Hippocampal formation (tissue), 2 donors: ENCODE measurements at places on chromosomes 1 and 21.

DNA sequence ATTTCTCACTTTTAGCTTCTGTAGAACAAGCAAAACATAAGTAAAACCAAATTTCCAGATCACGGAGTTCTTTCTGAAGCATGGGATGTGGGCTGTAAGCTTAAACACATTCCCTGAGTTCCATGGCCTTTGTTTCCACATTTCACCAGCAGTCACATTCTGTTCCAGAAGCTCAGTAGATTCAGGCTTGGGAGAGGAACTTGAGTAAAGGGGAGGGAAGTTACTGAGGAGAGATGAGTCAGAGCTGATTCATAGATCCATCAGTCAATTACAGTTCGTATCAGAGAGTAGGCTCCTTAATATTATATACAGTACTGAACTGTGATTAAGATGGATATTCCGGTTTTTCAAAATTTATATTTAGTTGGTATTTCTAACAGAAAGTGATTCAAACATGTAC lies 614.3 kb downstream of the NCAM2 start:
- DNase-seq: no peak

GRCh38 chr21:15279482-15279881 lies 214.7 kb upstream of the NRIP1 start:
- DNase-seq: no peak

DNA sequence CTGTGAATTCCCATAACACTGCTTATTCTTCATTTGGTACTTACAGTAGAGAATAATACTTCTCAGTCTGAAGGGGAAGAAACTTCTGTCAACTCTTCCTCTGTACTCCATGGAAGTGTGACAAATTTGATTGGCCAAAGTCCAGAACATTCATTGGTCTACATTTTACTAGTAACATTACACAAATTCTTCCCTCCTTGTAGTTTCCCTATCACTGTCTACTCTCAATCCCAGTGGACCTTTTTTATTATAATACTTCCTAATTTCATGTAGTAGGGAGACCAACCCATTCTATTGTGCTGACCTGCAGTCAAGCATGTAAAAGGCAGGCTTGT lies 74.7 kb downstream of the ALG6 start:
- no peak for DNase-seq

- no peak for DNase-seq
These were observed 52.9 kb downstream of the FOXJ3 start for GRCh38 chr1:42282024-42282579.

GRCh38 chr1:112402682-112403643 lies 6.9 kb downstream of the CTTNBP2NL start:
- no peak for DNase-seq

- DNase-seq: no peak
These were observed 209.7 kb upstream of the VAMP3 start for GRCh38 chr1:7561331-7561921.
